SK-N-MC (cell line): ENCODE measurements at places on chromosomes 16 and 17.

DNA sequence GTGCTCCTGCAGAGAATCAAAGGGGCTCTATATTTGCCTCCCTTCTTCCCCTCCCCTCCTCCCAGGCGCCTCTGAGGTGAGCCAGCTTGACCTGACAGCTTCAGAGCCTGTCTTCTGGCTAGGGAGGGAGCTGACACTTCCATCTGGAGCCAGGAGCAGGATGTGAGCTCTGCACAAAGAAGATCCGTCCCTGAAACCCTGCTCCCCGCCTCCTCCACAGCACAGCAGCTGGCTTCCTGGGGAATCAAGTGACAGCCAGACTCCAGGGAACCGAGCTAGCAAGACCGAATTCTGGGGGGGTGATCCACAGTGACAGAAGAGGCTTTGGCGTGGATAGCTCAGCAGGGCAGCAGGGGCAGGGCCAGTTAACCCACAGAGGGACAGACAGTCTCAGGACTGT, 37.2 kb downstream of the CCDC182 start:
- no peak for DNase-seq

DNA sequence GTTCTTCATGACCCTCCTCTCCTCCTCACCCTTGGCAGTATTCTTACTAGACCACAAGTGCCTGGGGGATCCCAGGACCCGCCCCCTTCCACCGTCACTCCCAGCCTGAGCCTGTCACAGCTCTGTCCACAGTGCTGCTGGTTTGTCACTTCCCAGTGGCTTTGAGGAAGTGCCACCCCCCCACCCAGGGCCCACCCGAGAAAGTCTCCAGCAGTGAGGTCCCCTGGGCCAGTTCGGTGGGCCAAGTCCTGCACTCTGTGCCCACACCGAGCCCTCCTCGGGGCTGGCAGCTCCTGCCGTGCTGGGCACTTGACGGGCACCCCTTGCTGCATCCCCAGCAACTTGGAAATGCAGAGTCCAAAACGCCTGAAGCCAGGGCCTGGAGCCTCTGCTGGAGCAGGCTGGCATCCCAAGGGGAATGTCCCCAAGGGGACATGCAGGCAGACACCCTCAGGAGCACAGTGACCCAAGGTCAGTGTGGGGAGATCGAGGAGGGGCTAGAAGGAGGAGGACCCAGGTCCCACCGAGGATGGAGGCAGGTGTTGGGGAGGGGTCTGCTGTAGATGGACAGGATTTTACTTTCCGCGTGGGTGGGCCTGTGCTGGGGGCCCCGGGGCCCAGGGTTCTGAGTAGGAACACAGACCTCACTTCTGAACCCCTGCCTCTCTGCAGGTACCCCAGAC, 15.5 kb downstream of the MMP15 start:
- no peak for DNase-seq

- no peak for DNase-seq
Observed at GRCh38 chr17:49497148-49498028, 2.3 kb downstream of the NGFR start.

DNA sequence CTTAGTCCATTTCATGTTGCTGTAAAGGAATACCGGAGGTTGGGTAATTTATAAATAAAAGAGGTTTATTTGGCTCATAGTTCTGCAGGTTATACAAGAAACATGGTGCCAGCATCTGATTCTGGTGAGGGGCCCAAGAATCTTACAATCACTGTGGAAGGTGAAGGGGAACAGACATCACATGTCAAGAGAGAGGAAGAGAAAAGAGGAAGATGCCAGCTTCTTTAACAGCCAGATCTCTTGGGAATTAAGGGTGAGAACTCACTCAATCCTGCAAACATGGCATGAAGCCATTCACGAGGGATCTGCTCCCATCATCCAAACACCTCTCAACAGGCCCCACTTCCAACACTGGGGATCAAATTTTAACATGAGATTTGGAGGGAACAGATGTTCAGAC, 49.5 kb downstream of the BMERB1 start:
- DNase-seq, result no peak

GRCh38 chr17:20095336-20096080, 86.3 kb downstream of the SPECC1 start:
- no peak for DNase-seq

GRCh38 chr16:1222553-1223354, 2.3 kb downstream of the TPSG1 start:
- DNase-seq, result no peak

DNA sequence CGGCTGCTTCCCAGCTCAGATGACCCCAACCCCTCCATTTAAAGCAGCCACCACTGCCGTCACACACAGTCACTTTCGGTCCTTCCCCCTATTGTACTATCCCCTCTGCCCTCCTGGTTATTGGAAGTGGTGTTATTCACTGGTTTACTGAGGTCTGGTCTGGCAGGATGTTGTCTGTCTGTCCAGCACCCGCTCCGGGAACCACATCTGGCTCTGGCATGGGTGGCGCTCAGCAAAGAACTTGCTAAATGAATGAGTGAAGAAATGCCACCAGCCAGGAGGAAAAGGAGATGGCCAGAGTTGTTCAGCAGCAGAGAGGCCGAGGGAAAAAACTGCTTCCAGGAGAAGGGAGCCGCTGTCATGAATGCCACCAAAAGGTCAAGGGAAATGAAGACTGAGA, 161.6 kb downstream of the GSG1L start:
- no peak for DNase-seq

DNA sequence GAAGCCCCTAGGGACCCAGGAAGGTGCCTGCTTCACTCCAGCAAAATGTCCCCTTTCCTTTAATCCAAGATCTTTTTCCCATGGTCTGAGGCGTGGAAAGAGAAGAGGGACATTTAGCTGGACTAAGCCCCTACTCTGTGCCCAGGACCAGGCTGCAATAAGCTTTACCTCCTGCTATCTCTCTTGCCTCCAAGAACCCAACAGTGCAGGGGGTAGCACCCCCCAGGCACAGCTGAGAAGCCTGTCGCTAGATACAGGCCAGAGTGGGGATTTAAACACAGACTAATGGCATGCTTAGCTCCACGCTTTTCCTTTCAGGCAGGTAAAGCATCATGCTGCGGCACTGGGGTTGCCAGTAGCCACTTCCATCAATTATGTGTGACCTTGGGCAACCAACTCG, 24.5 kb upstream of the CCL1 start:
- DNase-seq, result no peak

GRCh38 chr17:15130426-15130825, 134.7 kb downstream of the PMP22 start:
- no peak for DNase-seq

- DNase-seq, result no peak
Observed at GRCh38 chr16:48511071-48511540, 98.9 kb downstream of the N4BP1 start.

GRCh38 chr17:11239379-11239970, 1.5 kb upstream of the SHISA6 start:
- DNase-seq, result no peak

DNA sequence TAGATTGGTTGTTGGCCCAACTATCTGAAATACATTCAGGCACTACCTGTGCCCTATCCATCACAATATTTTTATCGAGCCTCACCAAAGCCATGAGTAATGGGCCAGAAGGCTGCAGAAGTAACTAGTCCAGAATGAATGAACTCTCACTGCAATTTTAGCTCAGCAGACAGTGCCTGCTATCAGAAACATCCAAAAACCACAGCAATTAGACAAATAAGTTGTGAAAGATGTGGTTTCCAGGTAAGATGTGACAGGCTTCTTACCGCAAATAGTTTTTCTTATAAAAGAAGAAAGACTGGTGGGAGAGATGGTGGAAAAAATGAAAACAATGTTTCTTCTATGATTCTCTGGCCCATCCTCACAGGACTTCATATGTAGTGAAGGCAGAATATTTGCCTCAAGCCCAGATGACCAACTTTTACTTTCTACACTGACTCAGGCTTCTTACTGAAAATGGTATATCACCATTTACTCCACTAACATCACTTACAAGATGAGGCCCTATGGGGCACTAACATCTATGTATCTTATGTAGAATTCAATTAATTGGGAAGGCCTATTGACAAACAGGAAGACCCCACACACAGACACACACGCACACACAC, 9.8 kb upstream of the RFFL start:
- no peak for DNase-seq

GRCh38 chr17:76014925-76015261, 12.2 kb downstream of the EVPL start:
- no peak for DNase-seq

- DNase-seq, result no peak
Observed at GRCh38 chr17:76479515-76480060, 12.2 kb downstream of the AANAT start.

- DNase-seq, result no peak
Observed at GRCh38 chr17:43014649-43015542, 7.3 kb downstream of the VAT1 start.

DNA sequence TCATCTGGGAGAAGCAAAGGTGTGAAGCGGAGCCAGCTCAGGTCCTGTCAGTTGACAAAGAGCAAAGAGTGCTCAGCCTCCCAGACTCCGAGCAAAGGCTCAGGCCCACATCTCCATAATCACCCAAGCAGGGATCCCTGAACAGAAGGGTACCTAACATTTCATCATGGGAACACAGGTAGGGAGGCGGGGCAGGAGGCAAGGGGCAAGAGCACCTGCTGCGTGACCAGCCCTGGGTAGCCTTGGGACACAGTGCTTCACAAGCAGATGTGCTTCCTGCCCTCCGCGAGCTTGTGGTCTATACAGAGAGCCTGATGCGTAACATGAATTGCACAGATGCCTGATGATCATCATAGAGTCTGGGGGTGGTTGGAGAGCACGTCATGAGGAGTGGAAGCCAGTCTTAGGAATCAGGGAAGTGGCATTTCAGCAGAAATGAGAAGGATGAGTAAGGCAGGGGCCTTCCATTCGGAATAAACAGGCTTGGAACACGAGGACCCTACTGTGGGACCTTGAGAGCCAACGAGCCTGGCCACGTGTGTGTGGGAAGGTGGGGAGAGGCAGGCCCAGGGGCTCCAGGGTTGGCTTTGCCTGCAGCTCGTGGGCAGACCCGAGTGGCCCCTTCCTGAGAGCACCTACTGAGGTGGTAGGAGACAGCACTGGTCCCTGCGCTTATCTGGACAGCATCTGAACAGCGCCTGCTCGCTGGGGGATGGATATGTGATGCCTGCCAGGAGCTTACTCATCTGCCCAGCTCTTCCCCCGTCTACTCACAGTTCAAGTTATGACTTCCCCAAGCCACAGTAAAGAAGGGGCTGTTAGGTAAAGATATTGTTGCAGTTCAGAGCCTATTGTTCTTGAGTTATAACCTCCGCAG, 125.8 kb downstream of the CCDC182 start:
- DNase-seq, result no peak

DNA sequence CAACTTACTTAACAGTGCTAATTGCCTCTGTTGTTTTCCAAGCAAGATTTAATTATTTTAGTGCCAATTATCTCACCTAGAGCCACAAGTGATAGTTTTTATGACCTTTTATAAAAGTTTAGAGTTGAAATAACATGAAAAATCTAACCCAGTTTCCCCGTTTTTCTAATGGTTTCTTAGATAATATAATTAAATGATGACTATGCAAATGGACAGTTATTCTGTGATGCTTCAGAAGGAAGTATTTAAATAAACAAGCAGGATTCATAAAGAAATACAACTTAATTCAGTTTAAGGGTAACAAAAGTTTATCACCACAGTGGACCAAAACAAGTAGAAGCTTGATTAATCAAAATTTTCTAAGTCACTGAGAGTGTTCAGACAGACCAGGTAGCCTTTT, 721.2 kb upstream of the SOX9 start:
- no peak for DNase-seq

DNA sequence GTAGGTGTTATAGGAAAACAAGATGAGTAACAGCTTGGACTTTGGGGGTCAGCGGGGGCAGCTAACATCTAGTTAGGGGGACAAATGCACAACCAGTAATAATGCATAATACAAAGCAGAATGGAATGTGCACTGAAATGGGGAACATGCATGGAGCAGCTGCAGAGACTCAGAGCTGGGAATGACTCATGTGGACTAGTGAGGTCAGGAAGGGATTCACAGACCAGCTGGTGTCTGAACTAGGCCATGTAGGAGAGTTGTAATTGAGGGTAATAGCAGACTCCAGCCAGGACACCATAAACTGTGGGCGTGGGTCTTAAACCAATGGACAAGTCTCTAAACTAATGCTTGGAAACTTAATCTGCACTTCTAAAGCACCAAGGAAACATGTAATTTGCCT, 176.8 kb upstream of the ASIC2 start:
- no peak for DNase-seq

GRCh38 chr17:49513641-49514040, 18.5 kb downstream of the NGFR start:
- DNase-seq, result no peak

DNA sequence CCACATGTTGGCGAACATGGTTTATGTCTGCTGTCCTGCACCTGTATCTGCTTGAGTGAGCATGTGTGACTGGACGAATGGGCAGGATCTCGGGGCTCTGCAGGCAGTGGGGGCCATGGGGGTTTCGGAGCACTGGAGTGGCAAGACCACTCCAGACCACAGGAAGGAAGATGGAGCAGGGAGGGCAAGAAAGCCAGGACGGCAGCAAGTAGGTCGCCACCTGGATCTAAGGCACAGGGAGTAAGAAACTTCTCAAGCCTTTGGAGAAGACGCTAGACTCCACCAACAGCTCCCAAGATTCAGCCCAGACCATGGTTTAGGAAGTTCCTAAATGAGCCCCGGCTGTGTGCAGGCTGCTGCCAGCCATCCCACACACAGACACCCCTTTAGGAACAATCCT, 32.8 kb upstream of the C16orf95 start:
- no peak for DNase-seq

DNA sequence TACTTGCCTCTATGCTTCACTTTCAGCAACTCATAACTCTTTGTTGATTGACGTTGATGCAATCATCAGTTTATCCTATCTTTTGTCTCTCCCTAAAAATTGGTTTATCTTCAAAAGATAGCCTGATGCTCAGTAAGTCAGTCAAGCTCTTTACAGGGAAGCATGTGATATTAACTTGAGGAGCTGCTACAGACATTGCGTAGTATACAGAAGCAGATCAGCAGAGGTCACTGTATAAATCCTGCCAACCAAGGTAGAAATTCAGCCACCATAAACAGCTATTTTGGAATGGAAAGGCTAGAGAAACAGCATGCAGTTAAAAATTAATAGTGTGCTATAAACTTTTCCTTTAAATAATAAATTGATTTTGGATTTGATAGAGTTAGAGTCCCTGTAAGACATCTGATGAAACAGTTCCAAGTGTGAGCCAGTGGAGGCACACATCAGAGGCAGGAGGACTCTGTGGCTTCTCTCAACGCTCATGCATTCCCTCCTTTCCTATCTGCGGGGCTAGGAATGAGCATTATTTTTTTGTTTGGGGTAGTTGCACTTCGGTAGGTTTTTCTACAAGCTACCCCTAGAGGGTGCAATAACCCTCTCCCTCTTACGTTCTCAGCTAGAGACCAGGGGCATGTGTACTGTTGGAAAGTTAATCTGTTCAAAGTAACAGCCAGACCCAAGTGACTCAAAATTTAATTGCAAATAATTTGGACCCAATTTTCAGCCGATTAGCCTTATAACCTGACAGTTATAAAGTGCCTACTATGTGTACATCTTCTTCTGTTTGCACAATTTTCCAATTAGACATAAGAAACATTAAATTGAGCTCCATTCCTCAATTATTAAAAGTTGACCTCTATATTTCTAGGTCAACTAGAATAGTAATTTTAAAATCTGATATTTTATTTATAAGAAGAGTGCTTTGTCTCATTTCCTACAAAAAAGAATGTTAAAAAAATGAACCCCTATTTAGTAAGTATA, 647.7 kb upstream of the SOX9 start:
- DNase-seq, result peak; percentile 2
